ENCODE measurements at places on chromosomes 13 and 19.

DNA sequence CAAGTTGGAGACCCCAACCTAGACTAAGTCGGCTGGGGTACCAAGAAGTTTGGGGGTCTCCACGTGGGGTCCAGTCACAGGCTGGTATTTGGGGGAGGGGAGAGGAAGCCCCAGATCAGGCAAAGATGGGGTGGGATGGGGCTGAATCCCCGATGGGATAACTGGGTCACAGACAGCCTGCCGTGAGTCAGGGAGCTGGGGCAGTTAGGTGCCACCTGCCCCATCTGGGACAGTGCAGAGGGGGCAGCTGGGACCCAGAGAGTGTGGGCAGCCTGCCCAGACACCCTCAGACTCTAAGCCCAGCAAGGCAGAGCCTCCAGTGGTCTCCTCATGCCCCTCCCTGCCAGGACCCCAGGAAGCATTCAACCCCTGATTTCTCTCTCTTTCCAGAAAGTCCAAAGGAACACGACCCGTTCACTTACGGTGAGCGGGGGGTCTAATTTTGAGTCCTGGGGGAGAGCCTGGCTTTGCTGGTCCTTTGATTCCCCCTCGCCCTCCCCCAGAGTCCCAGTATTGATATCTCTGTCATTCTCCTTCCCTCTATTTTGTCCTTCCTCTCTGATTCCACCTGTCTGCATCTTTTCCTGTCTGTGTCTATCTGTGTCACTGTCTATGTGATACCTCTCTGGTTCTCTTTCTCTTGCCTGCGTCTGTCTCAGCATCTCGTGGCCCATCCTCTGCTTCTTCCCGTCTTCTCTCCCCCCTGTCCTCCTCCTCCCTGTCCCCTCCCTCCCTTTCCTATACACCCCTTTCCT lies 1.8 kb downstream of the FXYD1 start:
- DNase-seq = no peak

- no peak for DNase-seq
Observed at GRCh38 chr19:3850320-3850972, 18.4 kb downstream of the ZFR2 start.

- peak; percentile 94 for DNase-seq
Observed at GRCh38 chr19:3700242-3701032, at the start of gene PIP5K1C. PIP5K1C (minus strand) TSS chr19:3700468; CDS start chr19:3700390, 78 bp downstream.

DNA sequence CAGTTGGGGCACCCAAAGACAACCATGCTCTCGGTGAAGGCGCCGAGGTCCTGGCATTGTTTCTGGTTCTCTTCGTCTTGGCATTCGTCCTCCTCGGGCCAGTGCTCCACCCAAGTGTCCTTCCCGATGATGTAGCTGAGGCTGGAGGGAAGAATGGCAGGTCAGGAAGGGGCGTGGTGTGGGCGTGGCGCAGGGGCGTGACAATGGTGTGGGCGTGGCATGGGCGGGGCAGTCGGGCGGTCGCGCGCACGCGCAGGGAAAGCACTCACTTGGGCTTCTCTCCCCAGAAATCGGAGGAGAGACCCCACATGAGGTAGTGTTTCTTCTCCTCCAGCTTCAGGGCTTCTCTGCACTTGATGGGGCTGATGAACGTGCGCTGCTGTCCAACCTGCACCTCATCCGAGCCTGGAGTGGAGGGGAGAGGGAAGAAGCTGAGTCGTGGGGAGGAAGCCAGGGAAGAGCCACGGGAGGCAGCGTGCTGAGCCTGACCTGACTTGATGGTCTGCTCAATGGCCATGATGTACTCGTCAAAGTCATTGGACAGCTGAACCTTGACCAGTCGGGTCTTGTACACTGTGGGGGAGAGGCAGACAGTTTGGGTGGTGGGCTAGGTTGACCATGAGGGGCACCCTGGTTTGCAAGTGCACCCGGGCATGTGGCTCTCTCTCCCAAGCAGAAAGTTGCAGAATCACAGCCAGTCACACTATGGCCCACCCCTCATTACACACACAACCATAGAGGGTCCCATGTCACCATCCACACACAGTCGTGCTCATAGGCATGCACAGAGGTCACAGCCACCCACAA lies 8.1 kb upstream of the TNFSF14 start:
- DNase-seq = peak; percentile 20

DNA sequence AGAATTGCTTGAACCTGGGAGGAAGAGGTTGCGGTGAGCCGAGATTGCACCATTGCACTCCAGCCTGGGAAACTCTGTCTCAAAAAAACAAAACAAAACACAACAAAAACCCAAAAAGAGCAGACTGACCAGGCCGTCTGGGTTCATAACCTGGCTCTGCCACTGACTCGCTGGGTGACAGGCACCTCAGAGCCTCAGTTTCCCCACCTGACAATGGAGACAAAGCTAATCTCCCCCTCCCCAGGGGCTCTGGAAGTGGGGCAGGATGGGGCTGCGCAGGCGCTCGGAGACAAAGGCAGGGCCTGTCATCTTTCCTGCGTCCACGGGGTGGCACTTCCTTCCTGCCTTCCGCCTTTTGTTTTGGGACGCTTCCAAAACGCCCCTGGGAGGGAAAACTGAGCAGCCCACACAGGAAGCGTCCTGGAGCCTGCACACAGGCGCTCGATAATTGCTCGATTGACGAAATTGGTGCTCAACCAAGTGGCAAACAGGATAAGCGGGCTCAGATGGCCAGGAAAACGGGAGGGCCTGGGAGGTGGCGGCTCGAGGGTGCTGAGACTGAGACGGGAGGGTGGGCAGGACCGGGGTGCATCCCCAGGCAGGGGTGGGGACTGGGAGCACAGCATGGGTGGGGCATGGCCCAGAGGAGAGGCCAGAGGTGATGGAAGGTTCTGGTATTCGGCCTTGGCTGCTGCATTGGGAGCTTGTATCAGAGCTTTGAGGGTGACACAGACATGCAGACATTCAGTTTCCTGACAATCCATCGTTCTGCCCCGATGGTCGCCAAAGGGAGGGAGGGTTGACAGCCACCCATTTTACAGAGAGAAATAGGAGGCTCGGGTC lies 17.8 kb downstream of the SPC24 start:
- DNase-seq = peak; percentile 95

DNA sequence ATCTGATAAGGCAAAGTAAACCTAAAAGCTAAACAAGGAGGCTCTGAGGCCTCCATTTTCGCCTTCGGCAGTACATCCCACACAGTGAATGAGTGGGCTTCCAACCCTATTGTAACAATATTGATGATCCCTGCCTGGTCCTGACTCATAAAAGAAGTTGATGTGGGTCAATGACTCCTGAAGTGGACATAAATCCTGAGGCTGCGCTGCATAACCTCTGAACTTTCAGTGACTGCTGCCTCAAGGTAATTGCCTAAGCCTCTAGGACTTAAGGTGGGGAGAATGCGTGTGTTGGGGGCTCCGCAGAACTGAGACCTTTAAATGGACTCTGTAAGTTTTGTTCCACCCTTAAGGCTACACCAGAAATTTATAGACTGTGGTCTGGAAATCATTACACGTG lies 42.6 kb downstream of the SIAH3 start:
- no peak for DNase-seq

DNA sequence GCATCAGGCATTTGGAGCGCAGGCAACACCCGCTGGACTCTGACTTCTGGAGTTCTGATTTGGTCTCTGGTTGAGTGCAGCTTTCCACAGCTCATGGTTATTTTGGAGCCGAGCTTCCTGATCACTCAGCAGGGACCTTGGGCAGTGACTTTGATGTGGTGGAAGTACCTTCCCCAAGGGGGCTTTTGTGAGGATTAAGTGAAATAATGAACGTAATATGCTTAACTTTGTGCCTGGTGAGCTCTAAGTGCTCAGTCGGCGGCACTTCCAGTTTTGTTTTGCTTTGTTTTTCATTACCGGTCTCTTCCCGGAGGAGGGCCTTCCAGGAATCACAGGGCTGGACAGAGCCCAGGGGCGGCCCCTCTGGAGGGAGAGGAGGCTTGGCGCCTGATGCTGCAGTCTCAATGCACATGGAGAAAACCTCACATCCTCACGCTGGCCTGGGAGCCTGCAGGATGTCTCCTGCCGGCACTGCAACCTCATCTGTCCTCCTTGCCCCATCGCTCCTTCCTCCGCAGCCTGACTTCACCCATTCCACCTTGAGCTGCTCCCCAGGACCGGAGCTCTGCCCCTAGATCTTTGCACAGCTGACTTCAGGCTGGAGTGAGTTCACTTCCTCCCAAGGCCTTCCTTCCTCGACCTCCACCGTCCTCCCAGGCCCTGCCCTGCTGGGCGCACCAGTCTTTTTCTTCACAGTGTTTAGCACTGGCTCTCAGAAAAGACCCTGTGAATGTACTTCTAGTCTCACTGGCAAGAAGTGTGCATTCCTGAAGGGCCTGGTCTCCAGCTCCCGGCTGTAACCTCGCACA lies 1.5 kb downstream of the PLEKHF1 start:
- peak; percentile 89 for DNase-seq

- DNase-seq = peak; percentile 81
Observed at GRCh38 chr13:40503966-40504591, 162.4 kb downstream of the FOXO1 start.

DNA sequence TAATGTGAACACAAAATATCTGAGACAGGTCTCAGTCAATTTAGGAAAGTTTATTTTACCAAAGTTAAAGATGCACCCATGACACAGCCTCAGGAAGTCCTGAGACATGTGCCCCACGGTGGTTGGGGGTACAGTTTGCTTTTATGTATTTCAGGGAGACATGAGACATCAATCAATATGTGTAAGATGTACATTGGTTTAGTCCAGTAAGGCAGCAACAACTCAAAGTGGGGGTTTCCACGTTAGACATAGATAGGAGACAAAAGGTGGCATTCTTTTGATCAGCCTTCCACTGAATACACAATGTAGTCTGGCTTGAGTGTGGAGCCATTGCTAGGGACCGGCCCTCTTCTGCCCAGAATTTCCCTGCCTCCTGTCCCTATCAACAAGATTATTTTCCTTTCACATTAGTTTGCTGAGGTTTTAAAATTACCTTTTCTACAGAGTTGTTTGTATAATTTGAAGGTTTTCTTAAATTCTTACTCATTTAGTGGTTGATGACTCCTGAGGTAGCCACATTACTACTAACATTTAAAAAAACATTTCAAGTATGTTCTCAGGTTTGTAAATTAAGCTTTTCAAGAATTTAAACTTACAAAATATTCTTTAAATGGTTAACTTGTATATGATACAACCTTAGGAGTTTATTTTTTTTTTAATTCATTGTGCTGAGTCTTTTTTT lies 33.2 kb downstream of the RNASEH2B start:
- no peak for DNase-seq

GRCh38 chr13:30341815-30342570 lies 34.6 kb upstream of the KATNAL1 start:
- DNase-seq = peak; percentile 99

GRCh38 chr13:103557878-103558277 lies 491.7 kb upstream of the SLC10A2 start:
- DNase-seq = no peak

- no peak for DNase-seq
Observed at GRCh38 chr13:94313321-94313910, 166.1 kb downstream of the DCT start.

GRCh38 chr13:109773276-109773675 lies 13.1 kb downstream of the IRS2 start:
- no peak for DNase-seq

DNA sequence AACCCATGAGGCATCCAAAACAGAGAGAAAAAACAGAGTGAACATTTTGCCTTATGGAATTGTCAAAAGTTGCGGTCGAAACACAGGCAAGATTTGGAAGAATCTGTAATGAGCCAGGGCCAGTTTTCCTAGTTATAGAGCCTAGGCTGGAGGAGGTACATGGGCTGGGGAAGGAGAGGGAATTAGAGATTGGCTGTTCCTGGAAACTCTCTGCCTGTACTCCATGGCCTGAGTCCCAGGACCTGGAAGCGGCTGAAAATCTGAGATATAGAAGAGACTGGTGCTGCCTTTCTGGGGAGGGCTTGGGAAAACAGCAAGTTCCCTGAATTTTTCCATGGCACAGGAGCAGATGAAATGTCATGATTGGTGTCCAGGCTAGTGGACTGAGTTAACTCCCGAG lies 122.8 kb upstream of the KLF12 start:
- no peak for DNase-seq

- no peak for DNase-seq
Observed at GRCh38 chr13:61086087-61086486, 329.6 kb downstream of the PCDH20 start.

GRCh38 chr19:43847884-43848283 lies 20.8 kb downstream of the ZNF283 start:
- no peak for DNase-seq

DNA sequence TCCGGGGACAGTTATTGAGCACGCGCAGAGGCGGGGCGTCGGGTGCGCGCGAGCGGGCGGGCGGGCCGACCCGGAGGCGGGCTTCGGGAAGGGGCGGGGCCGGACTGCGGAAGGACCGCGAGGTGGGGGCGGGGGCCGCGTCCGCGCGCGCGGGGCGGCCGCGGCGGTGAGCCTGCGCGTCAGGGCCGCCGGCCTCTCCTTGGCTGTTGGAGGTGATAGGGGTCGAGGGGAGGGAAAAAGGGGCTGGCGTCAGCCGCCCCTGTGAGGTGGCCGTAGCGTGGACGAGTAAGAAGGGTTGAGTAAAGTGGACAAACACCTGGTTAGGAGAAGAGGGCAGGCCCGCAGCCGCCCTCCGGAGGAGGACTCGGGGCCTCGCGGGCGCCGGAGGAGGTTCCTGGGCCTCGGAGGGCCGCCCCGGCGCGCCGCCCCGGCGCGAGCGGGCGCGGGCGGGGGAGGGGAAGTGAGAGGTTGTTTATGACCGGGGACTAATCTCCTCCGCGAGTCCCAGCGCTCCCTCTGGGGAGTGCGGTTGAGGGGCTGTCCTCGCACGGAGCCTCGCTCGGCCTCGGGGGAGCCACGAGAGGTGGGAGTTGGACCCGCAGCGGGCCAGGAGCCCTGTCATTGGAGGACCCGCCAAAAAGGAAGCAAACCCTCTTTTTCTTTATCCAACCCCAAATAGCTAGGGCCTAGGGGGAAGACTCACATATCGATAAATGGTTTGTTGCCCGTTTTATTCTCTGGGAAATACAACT lies 547 bp upstream of the INTS6 start:
- peak; percentile 87 for DNase-seq

DNA sequence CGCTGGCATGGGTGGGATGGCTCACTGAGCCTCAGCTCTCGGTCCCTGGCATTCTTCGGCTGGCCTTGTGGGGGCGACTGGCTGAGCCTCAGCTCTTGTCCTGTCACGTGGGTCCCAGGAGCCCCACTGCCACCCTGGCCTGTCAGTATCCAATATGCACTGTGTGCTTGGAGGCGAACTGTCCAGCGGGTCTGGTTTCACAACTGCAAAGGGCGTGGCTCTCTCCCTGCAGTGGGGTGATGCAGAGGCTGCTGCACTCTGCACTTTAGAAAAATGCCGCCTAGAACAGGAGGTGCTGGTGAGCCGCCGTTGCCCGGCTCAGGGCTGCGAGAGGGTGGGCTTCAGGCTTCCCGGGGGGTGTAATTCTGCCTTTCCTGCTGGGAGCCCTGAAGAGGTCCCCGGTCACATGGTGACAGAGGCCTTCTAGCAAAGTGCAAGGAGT lies 17.0 kb upstream of the TMEM255B start:
- DNase-seq = peak; percentile 84

DNA sequence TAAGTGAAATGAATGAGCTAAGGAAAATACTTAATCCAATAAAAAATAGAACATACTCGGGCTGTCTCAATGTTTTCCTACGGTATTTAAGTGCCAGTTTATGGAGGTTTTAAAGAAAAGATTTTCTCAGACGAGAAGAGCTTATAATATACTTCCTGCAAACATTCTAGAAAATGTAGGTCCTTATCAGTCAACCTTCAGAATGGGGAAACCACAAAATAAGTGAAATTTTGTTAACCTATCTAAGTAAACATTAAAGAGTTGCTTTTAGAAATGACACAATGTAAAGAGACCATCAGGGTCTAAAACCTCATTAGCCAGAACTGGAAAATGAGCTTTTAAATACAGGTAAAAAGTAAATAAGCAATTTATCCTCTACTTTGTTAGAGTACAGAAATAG lies 12.1 kb downstream of the MIR17HG start:
- DNase-seq = no peak
